Activated naive CD8-positive, alpha-beta T cell treated with anti-CD3 and anti-CD28 coated beads for 36 hours (primary cell): ENCODE measurements at places on chromosomes 13 and 19. TPM values are rescaled to one million over a fixed set of nuclear protein-coding genes. Genes with fewer than 3 reads are reported as not detected.
A peak's percentile ranks its signal among the peaks of the same experiment; 100 is the strongest.

GRCh38 chr13:46158222-46158621 lies 23.8 kb downstream of the LCP1 start:
- no peak for DNase-seq

The USE1 gene
- 26.5 TPM for total RNA-seq

GRCh38 chr13:43300865-43301264 lies 277.5 kb downstream of the DNAJC15 start:
- DNase-seq, result no peak

DNA sequence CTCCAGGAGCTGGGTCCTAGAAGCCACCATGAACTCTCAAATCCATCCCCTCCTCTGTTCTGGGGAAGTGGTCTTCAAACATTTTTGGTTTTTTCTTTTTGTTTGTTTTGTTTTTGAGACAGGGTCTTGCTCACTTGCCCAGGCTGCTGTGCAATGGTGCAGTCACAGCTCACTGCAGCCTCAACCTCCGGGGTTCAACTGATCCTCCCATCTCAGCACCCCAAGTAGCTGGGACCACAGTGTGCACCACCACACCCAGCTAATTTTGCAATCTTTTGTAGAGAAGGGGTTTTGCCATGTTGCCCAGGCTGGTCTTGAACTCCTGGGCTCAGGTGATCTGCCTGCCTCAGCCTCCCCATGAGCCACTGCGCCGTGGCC lies 7.0 kb downstream of the BLVRB start:
- no peak for DNase-seq

The ADAMTS10 gene
- 3.7 TPM for total RNA-seq

DNA sequence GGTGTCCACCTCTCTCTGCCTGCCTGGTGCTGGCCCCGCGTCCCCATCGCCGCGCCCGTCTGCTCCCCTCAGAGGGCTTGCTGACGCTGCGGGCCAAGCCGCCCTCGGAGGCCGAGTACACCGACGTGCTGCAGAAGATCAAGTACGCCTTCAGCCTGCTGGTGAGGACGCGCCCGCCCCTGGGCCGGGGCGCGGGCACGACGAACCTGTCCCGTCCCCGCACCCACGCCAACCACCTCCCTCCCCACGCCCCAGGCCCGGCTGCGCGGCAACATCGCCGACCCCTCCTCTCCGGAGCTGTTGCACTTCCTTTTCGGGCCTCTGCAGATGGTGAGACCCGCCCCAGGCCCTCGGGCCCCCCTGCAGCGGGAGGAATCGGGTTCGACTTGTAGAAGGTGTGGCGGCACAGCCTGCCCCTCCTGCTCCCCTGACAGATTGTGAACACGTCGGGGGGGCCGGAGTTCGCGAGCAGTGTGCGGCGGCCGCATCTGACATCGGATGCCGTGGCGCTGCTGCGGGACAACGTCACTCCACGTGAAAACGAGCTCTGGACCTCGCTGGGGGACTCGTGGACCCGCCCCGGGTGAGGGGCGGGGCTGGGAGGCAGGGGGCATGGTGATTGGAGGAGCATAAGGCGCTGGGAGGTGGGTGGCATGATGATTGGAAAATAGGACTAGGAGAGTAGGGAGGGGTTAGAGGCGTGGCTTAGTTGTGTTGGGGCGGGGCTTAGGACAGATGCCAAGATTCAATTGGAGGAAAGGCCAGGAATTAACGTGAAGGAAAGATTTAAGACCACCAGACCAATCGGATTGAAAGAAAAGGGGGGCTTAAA lies 6.6 kb downstream of the EPS8L1 start:
- peak; percentile 57 for DNase-seq

The LRRC25 gene
- not detected for total RNA-seq

DNA sequence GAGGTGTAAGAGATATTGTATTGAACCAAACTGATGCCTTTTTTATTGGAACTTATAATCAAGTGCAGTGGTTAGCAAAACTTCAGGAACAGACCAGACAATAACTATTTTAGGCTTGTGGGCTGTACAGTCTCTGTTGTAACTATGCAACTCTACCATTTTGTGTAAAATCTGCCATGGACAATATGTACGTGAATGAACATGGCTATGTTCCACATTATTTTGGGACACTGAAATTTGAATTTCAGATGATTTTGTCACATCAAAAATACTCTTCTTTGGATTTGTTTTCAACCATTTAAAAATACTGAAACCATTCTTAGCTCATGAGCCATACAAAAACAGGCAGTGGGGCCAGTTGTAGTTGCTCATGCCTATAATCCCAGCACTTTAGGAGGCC lies 27.9 kb upstream of the PEG3 start:
- no peak for DNase-seq

DNA sequence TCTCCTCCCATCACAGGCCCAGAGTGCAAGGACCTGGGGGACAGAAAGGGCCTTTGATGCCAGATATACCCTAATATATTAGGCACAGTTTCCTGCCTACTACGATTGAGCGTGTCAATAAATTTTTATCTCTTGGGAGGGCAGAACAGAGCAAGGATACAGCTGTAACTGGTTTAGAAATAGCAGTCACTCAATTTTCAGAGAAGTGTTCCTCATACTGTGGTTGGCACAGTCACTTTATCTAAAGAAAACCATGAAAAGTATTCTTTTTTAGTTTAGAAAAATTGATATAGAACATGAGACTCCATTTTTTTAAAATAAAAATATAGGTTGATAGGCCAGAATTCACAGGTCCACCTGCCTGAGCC lies 460 bp upstream of the ZNF155 start:
- DNase-seq, result no peak

DNA sequence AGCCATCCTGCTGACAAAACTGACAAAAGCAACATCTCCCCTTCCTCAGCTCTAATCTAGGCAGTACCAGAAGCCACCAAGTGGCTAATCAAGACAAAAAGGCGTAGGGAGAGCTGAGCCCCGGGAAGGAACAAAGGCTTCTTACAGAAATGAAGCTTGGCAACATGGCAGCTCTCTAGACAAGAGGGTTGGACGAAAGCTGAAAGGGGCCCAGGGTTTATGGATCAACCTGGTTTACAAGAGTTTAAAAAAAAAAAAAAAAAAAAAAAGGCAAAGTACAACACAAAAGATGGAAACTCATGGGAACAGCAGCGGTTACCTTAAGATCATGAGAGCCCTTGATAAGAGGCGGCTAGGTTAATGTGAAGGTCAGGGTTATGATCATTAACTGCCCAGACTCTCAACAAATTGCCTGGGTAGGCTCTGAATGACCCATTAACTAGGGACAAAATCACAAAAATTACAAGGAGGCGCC lies 14.0 kb downstream of the ZC3H4 start:
- no peak for DNase-seq

- no peak for DNase-seq
Measured at GRCh38 chr13:28468023-28468915, 26.7 kb downstream of the FLT1 start.

DNA sequence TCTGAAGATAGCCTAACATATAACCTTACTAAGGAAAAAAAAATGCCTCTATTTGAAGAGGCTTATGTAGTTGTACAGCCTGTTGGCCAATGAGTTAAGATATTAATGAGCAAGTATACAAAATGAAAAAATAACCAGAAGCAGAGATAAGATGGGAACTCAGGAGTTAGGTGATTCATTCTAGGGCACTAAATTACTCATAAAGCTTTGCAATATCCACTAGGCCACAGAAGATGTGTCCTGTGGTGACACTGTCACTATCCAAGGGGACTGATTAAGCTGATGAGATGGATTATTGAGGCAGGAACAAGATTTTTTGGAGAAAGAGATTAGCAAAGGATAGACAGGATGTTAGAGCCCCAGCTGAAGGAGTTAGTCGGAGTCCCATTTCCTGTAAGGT lies 99.6 kb downstream of the LIG4 start:
- DNase-seq, result no peak

DNA sequence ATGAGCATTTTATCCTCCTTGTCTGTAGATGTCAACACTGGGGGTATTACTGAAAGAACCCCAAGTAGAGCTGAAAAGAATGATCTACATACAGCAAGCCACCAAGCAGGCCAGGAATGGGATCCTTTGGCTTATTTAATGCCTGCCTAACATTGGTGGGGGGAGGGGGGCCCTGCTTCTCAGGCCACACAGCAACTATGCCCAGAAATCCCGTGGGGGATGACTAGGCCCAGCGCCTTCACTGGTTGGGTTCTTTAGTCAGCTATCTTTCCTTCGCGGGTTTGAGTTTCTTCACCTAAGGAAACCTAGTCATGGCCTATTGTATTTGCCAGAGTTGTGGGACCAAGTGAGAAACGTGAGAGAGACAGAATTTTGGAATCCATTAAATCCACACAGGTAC lies 80.5 kb downstream of the CCNA1 start:
- DNase-seq, result no peak

The ADM5 gene
- total RNA-seq, result 12.0 TPM

DNA sequence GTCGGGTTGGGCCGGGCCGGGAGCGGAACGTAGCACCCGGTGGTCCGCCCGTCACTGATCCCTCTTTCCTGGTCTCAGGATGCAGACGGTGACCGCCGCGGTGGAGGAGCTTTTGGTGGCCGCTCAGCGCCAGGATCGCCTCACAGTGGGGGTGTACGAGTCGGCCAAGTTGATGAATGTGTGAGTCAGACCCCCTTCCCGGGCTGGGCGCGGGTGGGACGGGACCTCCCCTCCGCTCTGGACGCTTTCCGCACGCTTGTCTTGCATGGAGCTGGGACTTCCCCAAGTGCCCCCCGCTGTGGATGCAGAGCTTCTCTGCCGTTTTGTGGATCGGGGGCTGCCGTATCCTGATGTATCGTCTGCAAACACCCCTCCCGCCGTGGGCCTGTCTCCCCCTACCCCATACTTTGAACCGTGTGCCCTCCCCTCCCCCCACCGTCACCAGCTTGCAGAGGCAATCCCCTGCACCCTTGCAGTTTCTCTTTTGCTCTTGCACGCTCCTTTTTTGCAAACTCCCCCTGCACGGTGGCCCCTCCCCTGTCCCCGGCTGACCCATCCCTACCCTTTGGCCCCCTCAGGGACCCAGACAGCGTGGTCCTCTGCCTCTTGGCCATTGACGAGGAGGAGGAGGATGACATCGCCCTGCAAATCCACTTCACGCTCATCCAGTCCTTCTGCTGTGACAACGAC lies 669 bp downstream of the GADD45B start:
- DNase-seq, result peak; percentile 81

The SIGLECL1 gene
- not detected for total RNA-seq
